ENCODE measurements at places on chromosomes 3 and 15.

DNA sequence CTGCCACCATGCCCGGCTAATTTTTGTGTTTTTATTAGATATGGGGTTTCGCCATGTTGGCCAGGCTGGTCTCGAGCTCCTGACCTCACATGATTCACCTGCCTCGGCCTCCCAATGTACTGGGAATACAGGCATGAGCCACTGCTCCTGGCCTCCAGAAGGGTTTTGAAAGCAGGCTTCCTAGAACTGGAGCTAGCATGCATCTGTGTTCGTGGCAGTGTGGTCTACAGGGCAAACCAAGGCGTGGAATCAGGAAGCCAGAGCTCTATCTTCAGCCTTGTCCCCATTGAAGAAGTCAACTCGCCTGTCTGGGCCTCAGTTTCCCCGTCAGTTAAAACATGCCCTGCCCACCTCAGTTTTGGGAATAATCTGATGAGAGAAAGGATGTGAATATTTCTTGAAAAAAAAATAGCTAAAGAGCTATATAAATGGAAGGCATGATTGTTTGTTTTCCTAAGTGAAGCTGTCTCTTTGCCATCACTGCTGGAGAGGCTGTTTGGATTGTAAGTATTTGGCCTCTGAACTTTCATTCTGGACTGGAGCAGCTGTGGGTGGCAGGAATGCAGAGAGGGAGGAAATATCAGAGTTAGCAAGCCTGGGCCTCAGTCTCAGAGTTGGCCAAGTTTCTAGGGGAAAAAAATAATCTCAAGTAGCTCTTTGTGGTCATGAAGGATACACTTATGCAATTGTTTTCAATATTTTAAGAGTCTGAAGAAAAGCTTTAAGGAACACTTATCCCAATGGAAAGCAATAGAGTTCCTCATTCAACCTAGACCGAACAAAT, 36.5 kb upstream of the UACA start:
- DNase-seq = no peak

- no peak for DNase-seq
Observed at GRCh38 chr15:74954515-74954914, 2.1 kb downstream of the RPP25 start.

GRCh38 chr3:140199743-140200142, 264.8 kb downstream of the CLSTN2 start:
- DNase-seq = no peak

GRCh38 chr3:42674146-42674545, 11.2 kb upstream of the KLHL40 start:
- no peak for DNase-seq

GRCh38 chr3:141426404-141427034, 58.2 kb downstream of the ZBTB38 start:
- DNase-seq = no peak

GRCh38 chr3:129323651-129324294, 45.1 kb downstream of the HMCES start:
- DNase-seq = no peak

All from activated T-cell treated with anti-CD3 and anti-CD28 coated beads for 48 hours (primary cell).